ENCODE measurements at places on chromosomes 1 and 21.
A peak's percentile ranks its signal among the peaks of the same experiment; 100 is the strongest.

DNA sequence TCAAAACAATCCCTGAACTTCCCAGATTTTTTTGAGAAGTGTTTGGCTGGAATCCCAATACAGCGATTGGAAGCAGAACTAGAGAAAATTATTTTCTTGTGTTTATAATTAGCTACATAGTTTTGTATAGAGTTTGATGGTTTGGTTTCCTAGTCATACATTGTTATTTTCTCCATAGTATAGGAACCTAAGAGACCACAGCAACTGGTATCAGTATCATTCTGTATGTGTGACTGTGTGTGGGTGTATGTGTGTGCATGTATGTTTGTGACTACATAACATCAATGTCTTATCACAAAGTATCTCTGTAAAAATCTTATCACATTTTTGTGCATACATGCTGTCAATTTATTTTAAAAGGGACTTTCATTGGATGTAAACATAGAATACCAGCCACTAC lies 780.5 kb downstream of the MRPL39 start:
- DNase-seq: no peak

- DNase-seq: no peak
Observed at GRCh38 chr1:50783286-50783685, 176.8 kb downstream of the FAF1 start.

DNA sequence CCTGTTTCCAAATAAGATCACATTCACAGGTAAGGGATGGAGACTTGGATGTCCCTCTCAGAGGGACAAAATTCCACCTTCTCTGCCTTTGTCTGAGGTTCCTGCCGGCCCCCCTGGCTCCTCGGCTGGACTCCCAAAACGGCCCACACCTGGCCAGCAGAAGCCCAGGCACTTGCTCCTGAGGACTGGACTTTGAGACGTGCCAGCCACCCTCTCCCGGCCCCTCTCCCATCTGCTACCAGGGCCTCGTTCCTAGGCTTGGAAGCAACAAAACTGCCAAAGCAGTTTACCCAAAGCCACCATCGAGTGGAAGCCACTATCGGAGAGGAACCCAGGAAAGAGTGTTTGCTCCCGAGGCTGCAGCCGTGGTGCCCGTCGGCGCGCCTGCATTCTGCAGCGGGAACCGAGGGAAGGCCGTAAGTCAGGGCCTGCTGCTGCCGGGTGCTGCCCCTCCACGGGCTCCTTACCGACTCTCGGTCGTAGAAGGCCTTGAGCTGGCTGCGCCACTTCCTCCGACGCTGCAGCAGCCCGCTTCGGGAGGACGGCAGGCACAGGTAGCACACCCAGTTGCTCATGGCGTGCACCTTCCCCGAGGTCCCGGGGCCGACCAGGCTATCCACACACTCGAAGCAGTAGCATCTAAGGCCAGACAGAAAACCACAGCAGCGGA lies 3.5 kb downstream of the DNMT3L start:
- no peak for DNase-seq

DNA sequence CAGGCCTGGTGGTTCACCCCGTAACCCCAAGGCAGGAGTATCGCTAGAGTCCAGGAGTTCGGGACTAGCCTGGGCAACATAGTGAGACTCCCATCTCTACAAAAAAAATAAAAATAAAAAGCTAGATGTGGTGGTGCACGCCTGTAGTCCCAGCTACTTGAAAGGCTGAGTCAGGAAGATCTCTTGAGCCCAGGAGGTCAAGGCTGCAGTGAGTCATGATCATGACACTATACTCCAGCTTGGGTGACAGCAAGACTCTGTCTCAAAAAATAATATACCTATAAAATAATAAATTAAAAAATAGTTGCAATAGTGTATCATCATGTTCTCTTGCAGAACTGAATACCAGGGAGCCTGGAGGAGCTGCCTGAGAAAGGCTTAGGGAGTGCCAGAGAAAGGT lies 19.9 kb upstream of the TMEM39B start:
- peak; percentile 15 for DNase-seq

DNA sequence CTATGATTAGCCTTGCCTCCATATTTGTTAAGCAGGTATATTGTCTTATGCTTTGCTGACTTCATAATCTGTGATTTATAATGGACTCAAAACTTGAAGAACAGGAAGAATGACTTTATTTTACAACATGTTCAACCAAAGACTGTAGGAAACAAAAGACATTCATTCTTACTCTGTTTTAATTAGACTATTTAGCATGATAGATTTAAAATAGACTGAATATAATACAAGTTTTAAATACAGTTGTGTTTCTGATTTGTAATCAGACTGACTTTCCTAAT lies 63.1 kb downstream of the CDC14A start:
- DNase-seq: peak; percentile 50

DNA sequence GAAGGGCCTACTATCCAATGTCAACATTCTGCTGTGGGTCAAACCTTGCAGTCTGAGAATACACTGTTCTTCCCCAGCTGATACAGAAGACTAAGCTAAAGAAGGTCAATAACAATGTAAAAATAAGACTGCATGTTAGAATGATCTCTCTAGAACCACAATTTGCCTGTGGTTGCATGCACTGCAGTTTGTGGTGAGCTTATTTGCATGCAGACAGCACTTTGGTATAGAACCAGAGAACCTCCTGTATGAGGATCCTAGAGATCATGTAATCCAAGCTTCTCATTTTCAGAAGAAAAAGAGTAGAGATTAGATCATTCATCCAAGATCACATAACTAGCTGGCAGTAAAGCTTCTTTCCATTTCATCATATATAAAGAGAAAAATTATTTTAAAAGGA lies 15.8 kb downstream of the SYNJ1 start:
- DNase-seq: no peak

DNA sequence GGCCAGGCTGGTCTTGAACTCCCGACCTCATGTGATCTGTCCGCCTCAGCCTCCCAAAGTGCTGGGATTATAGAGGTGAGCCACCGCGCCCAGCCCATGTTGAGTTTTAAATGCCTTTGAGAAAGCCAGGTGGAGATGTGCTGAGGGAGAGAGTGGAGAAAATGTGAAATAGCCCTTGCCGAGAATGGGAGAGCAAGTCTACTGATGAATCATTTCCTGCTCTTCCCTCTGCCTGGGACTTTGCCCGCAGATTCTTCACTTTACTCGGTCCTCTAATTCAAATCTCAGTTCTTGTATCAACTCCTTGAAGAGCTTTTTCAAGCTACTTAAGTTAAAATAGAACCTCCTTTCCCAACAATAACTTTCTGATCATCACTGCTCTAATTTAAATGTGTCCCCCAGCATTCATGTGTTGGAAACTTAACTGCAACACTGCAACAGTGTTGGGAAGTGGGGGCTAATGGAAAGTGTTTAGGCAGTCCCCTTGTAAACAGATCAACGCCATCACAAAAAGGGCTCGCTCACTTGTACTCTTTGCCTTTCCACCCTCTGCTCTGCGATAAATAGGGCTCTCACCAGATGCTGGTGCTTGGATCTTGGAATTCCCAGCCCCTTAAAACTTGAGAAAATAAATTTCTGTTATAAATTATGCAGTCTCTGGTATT lies 27.8 kb downstream of the OSBPL9 start:
- DNase-seq: no peak

DNA sequence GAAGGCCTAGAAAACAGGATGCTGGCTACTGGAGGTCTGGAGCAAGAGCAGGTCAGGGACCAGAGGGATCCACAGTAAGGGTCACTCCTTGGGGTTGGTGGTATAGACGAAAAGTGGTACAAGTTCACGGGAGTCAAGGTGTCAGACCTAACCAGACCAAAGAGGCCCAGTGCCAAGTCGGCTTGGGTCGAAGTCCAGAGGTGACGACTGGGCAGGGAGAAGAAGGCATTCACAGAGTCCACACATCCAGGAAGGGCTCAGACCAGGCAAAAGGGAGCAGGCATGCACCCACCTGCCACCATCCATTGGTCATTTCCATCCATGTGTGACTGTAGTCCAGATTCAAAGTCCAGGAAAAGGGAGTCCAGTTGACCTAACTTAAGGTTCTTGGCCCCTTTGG lies 27.1 kb upstream of the SYT6 start:
- no peak for DNase-seq

DNA sequence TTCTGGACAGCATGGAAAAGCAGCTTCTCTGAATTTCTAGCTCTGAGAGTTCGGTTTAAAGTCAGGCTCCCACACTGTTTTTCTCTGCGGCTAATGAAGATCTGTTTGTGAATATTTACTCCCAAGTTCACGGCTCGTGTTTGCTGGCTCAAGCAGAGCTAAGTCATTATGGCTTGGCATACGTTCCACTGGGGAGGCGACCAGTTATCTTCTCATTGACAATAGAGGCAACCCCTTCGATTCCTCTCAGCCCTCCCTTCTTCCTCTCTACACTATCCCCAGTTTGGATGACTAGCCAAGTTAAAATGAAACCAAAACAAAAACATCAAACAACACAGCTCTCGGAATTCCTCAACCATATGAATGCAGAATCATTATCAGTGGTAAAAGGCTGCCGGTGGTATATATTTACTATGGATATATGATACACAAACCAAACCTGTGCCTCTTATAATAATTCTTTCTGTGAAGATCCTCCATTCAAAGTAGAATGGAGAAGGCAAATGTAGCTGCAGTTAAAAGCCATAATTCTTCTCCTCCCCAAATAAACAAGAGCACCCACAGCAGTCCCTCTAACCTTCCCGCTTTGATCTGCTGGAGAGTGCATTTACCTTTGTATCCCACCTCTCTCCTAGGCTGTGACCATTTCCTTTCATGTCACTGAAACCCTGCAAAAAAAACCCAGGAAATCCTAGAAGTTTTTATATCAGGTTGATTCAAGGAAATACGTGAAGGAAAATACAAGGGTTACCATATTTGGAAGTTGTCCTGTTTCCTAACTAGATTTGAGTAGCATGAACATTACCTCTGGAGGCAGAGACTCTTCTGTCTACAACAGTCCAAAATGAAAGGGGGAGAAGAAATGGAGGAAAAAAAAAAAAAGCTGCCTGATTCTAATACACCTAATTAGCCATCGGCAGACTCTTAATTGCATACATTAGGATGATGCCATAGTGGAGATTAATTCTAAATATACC lies 108.3 kb upstream of the USH2A start:
- peak; percentile 7 for DNase-seq

DNA sequence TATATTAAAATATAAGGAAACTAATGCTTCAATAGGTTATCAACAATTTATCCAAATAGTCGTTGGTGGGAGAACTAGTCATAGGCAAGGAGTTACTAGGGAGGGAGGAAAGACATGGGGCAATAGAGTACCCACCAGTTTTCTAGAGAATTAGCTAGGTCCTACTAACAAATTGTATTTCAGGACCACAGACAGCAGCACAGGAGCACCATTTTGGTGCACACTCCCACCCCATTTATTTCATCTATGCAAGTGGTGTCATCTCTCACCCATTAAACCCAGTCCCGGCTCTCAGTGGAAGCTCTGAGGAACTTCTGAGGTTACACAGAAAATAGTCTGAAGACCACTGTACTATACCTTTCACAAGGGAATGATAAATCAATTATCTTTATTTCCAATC lies 89.0 kb upstream of the BCAR3 start:
- no peak for DNase-seq

DNA sequence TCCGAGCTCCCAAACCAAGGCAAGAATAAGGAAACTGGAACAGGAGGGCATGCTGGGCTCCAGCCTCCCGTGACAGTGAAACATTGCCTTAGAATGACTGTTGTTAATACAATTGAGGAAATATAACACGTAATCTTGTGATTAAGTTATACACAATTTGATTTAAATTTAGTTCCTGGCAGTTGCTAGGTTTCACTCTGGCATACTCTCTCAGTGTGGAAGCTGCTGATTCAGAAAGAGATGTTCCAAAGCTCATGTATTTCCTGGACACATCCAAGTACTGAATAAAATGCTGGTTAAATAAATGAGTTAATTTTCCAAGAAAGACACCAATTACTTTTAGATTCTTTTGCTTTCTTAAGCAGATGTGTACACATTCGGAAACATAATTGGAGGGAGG lies 176.1 kb downstream of the GRIK1 start:
- no peak for DNase-seq

- peak; percentile 50 for DNase-seq
Observed at GRCh38 chr1:1630965-1631781, 800 bp upstream of the MMP23B start.

DNA sequence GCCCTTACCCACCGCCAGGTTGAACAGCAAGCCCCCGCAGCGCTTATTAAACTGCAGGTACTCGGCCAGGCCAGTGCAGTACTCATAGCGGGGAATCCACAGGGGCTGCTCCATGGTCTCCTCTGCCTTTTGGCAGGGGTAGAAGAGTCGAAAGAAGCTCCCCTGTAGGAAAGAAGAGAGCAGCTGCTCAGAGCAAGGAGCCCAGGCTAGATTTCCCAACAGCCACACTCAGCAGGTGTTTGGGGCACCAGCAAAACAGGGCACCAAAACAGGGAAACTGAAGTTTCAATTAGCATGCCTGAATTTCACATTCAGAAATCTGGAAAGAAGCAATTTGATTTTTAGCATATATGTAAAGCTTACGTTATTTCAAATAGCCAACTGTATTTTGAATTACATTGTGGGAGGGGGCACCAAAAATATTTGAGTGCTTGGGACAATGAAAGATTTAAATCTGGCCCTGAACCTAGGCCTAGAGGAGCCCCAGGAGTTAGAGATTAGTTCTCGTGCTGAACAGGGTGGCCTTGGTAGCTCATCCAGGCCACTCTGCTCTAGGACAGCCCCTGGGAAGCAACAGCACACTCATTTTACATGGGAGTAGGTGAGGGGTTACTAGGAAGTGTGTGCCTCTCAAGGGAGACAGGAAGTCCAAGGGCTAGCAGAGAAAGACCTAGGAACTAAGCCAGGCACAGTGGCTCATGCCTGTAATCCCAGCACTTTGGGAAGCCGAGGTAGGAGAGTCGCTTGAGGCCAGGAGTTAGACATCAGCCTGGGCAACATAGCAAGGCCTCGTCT lies 8.2 kb downstream of the PAFAH2 start:
- DNase-seq: no peak

GRCh38 chr1:187933562-187934419 lies 1105.0 kb downstream of the PLA2G4A start:
- DNase-seq: no peak

- no peak for DNase-seq
Observed at GRCh38 chr21:29017639-29018237, 1.4 kb downstream of the RWDD2B start.

GRCh38 chr1:6245869-6246496 lies 2.0 kb downstream of the HES3 start:
- peak; percentile 88 for DNase-seq

- no peak for DNase-seq
Observed at GRCh38 chr1:71228742-71229365, 148.0 kb upstream of the ZRANB2 start.

GRCh38 chr1:75575837-75576236 lies 35.1 kb downstream of the SLC44A5 start:
- DNase-seq: no peak

DNA sequence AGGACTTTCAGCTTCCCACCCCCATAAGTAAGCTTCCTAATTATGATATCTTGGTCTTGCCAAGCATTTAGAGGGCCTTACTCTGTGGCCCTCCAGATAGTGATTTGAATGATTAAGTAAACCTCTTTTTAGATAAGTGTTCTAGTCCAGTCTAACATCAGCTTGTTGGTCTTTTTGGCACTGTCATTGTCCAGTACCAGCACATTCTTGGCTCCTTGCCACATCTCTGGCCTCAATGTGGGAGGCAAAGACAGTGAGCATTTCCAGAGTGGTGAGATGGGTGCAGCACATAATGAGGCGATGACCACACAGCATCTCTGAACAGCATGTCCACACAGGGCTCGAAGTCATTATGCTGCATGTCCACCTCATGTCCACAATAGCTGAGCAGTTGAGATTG lies 6.1 kb downstream of the CAPZA1 start:
- DNase-seq: no peak

Data from DMS53 (cell line).